ENCODE measurements at places on chromosomes 1 and 21.

DNA sequence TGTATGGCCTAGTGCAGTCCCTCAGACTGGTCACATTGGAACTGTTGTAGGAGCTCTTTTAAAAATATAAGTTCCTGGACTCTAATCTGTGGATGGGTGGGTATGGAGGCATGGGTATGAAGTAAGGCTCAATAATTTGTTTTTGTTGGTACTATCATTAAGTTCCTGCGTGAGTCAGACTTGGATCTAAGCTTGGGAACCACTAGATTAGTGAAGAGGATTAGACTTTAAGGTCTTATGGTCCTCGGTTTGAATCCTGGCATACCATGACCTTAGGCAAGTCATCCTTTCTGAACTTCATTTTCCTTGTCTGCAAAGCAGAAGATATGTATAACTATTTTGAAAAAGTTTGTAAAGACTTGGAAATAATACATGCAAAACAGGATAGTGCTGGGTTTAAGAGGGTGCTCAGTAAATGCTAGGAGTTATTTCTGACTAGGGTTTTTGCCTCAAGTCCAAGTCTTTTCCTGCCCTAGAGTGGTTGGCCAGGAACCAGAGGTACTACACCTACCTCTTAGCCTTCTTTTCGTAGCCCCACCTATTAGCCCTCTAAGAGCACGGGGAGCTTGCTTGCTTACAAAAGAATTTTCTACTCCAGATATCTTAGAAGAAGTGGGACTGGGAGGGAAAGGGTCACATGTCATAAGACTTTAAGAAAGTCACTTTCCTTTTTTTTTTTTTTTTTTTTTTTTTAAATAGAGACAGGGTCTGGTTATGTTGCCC is 38.6 kb upstream of the METTL18 start:
- no peak for DNase-seq

GRCh38 chr1:242033447-242033846 is 34.5 kb upstream of the MAP1LC3C start:
- no peak for DNase-seq

DNA sequence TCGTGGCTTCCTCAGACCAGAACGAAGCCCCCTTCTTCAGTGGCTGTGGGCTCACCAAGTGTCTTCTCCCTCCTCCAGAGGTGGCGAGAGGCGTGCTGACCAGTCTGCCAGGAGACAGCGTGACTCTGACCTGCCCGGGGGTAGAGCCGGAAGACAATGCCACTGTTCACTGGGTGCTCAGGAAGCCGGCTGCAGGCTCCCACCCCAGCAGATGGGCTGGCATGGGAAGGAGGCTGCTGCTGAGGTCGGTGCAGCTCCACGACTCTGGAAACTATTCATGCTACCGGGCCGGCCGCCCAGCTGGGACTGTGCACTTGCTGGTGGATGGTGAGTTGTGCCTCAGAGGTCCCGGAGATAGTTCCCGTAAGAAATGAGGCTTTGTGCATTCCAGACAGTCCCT is 24.0 kb downstream of the IL6R start:
- DNase-seq, result no peak

DNA sequence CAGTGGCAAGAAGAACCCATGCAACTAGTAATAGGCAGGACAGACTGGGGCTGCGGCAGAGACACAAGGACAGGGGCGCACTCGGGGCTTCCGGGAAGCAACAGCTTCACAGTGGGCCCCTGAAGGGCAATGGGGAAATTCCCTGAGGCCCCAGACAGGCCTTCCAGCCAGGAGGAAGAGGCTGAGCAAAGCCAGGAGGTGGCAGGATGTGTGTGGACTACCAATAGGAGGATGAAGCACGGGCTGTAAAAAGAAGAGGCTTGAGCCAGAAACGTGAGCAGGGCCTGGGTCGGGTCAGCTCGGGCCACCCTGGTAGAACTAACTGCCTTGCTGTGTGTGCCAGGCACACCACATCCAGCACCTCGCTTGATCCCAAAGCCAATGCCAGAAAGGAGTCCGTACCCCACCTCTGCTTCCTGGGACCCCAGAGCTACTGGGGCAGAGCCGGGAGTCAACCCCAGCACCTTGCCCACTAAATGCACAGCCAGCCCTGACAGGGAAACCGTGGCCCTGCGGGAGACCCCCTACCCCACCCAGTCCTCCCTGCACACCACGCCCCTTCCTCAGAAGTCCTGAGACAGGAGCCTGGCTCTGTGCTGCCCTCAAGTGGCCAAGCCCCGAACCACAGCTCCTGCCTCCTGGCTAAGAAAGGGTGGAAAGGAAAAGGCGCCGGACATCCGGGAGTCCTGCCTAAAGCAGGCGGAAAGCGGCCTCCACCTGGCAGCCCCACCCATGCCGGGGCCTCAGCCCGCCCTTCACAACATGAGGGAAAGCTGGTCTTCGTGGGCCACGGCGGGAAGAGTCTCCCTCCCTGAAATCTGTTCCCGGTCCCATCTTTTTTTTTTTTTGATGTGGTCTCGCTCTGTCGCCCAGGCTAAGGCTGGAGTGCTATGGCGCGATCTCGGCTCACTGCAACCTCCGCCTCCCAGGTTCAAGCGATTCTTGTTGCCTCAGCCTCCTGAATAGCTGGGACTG is 33.7 kb downstream of the TTC39A start:
- DNase-seq, result peak; percentile 63

DNA sequence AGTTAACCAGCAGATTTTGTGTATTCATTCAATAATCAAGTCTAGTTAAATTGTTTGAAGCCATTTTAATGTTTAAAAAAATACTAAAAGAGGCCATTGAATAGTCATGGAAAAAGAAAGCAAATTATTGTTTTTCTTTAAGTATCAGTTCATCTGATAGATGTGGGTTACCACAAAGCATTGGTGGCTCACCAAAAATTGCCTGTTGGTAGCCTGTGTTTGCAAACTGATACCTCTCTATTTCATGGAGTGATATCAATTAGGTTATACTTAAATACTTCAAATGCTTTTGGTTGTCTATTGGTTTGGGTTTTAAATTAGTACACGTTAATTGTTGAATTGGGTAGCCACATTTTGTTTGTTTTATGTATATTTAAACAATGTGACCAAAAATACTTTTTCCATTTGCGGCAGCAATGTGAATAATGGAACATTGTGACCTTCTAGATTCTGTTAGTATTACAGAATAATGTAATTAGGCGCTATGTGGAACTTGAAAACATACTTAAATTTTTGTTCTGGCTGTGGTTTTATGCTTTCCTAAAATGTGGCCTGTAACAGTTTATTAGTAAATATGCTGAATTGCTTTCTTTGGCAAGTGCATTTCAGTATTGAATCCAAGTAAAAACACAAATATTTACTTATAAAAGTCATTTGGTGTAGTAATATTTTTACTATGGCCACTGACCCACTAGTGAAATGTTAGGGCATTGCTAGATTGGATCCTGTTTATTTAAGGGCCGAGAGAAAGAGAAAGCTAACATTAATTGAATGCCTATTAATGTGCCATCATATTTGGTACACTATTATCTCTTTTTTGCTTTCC is 37.1 kb upstream of the NBL1 start:
- DNase-seq, result no peak

DNA sequence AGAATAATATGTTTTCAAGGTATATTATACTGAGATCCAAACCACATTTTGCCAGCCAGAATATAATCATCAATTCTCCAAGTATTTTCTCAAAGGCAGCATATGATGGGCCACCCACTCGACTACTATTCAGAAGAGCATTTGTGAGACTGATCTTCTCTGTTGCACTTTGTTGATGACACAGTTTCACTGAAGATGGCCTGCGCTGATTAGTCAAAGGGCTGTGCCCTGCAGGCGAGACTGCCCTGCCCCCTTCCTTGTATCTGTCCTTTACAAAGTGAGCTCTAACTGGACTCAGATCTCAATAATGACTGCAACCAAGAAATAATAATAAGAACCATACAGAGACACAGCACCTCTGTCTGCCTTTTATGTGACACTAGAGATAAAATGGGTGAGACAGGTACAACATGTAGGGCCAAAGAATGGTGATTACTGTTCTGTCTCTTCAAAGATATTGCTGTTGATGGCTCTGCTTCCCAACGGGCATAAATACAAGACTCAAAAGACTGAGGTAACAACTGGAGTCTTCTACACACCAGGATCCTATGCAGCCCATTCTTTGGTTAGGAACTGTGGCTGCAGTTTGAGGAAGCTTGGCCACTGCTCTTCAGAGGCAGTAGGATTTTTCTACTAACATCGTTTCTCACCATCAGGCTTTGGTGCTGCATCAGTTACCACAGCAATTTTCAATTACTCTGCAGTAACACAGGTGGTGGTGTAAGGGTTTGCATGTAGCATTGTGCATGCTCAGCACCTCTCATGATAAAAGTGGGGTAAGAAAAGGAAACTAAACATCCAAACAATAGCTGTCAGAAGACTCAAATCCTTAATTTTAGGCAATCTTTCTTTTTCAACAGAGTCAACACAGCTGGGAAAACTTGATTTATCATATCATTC is 481.1 kb downstream of the PTBP2 start:
- DNase-seq, result no peak

Data from NCI-H187 (cell line).